ENCODE measurements at places on chromosomes 16 and 17. TPM values are rescaled to one million over a fixed set of nuclear protein-coding genes. Genes with fewer than 3 reads are reported as not detected.

The SRL gene
- total RNA-seq, result not detected

GRCh38 chr17:19539040-19539399 is 5.4 kb downstream of the SLC47A1 start:
- no peak for DNase-seq

The FAM117A gene
- 21.4 TPM for total RNA-seq

DNA sequence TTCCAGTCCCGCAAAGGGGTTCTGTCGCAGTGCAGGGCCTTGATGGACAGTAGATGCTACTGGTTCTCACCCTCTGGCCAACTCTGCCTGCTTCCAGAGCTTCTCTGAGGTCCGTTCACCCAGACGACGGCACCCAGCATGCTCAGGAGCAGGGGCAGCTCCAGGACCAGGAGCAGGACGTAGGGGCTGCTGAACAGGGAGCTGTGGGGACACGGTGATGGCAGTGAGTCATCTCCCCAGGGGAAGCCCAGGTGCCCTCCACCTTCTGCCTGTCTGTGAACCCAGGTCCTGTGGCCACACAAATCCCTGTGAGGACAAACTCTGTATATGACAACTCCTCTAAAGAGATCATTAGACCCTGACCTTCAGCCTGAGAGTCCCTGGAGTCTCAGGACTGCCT is 3.4 kb upstream of the CD300C start:
- no peak for DNase-seq

DNA sequence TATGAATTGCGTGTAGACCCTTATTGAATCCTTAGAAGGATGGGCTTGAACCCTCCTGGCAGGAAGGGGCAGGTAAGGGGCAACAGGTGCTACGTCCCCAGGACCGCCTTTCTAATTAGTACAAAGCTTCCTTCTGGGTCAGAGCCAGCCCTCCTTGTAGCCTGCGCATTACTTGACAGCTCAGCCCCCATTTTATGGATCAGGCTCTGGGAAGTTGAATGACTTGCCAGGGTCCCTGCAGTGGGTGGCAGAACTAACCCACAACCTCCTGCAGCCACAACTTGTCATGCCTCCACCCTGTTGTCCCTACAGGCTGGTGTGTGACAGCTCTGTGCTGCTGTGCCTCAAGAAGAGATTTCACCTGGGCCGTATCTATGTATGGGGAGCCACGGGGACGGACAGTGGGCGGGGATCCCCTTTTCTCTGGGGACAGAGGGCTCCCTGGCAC is 2.7 kb downstream of the MYO15B start:
- DNase-seq, result no peak

The SEZ6 gene
- 3.1 TPM for total RNA-seq

- DNase-seq, result peak; percentile 4
Measured at GRCh38 chr17:58968426-58969061, 138.1 kb downstream of the TRIM37 start.

- DNase-seq, result no peak
Measured at GRCh38 chr16:80323187-80323807, 217.5 kb upstream of the DYNLRB2 start.

The ABAT gene
- 8.8 TPM for total RNA-seq

DNA sequence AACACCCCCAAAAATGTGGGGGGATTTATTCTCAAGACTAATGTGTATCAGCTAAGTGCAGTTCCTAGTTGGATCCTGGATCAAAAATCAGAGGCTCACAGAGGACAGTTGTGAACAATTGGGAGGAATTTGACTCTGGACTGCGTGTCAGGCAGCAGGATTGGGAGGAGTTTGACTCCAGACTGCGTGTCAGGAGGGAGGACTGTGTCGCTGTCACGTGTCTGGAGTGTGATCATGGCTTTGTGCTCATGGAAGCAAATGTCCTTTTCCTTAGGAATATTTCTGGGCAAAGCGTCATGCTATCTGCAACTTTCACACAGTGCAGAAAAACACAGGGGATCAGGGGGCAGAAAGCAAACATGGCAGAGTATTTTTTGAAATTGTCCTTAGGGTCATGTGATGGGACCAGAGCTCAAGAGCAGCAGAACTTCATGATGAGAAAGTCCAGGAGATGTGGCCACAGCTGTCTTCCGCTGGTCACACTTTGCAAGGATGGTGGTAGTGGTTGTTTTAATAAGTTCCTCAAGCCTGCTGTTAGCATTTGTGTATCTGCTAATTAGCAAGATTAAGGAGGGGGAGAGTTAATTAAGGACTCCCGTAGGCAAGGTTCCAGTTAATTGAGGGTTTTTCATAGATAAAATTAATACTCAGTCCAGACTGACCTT is 122.0 kb upstream of the CHMP6 start:
- no peak for DNase-seq

GRCh38 chr16:88643644-88643932 is 5.2 kb downstream of the IL17C start:
- no peak for DNase-seq

DNA sequence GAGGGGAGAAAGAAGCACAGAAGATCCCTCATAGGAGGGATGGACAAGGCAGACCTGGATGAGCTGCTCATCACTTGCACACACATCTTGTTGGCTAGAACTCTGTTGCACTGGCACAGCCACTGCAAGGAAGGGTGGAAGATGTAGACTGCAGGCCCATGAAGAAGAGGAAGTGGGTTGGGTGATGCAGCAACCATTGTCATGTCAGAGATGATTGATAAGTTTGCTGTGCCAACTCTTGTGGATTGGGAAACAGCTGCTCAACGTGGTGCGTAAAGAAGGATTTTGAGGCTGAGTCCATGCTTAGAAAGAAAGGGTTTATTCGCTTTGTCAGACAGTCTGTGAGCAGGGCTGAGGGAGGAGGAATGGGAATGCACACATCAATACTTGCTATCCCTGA is 161.4 kb upstream of the MPHOSPH6 start:
- DNase-seq, result no peak

GRCh38 chr16:12501707-12502457 is 301.8 kb downstream of the CPPED1 start:
- DNase-seq, result no peak

The TNFAIP1 gene
- 13.1 TPM for total RNA-seq

DNA sequence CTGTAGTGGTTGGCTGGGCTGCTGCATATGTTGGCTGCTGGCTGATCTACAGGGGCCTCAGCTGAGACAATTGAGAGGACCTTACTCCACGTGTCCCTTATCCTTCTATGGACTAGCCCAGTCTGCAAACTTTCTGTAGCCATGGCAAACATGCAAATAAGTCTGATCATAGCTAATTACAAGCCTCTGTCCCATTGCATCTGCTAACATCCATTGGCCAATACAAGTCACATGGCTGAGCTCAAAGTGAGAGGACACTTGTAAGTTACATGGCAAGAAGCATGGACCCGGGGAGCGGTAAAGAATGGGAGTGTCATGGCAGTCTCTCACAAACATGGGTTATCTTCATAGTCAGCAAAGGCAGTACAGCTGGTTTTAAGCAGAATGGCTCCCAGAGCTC is 11.6 kb upstream of the IL4R start:
- DNase-seq, result no peak
